ENCODE measurements at places on chromosomes 3 and 15.

- DNase-seq, result no peak
Observed at GRCh38 chr15:62711691-62712454, 330.7 kb upstream of the TPM1 start.

DNA sequence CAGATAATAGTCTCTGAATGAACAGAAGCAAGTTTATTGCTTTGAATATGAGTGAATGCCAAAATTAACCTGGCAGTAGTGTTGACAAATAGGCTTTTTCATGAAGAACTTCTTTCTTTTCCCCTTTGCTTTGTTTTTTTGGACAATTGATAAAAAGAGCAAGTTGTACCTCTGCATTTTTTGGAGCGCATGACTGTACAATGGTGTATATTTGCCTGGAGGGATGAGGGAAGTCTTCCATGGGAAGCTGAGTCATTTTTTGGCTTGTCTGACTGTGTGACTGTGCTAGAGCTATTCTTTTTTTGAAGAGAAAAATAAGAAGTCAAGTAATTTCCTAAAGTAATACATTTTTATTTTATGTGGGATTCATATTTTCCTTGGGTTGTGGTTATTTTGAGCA lies 186.9 kb downstream of the KLHL25 start:
- DNase-seq, result no peak

DNA sequence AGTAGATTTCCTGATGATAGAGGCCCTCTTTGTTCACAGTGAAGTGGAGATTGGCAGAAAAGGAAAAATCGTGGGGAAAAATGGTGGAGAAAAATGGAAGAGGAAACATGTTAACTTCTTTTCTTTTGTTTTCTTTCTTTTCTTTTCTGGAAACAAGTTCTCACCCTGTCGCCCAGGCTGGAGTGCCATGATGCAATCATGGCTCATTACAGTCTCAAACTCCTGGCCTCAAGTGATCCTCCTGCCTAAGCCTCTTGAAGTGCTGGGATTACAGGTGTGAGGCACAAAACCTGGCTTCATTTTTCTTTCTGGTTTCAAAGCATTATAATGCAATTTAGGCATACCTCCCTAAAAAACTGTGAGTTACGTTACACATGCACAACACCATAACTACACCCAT lies 464.2 kb downstream of the MECOM start:
- DNase-seq, result no peak

GRCh38 chr15:81293728-81294515 lies 30.0 kb downstream of the STARD5 start:
- no peak for DNase-seq

DNA sequence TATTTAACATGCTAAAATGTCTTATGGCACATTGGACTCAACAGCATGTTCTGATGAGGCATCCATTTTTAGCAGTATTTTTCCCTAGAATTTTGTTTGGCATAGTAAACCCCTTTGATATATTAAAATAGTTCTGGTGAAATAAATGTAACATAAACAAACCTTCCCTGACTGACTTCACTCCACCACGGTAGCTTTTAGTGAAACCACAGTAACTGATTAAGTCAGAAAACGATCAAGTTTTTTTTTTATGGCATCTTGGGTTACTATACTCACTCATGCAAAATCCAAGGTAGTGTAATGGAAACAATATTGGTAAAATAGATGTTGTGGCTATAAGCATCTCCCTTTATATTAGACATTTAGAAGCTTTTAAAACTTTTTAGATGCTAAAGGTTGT lies 2.8 kb downstream of the SERP1 start:
- no peak for DNase-seq

- DNase-seq, result no peak
Observed at GRCh38 chr15:61243983-61244593, 15.0 kb upstream of the RORA start.

GRCh38 chr3:109774108-109774507 lies 436.8 kb upstream of the DPPA4 start:
- DNase-seq, result no peak

- no peak for DNase-seq
Observed at GRCh38 chr3:134407239-134407625, 33.0 kb upstream of the AMOTL2 start.

- DNase-seq, result no peak
Observed at GRCh38 chr3:113867506-113867905, 28.9 kb downstream of the GRAMD1C start.

All from NCI-H2227 treated with DMSO at 0.1 percent for 48 hours (cell line).